ENCODE measurements at places on chromosomes 2 and 18. TPM values are rescaled to one million over a fixed set of nuclear protein-coding genes. Genes with fewer than 3 reads are reported as not detected.

GRCh38 chr2:67243919-67244318, 153.2 kb upstream of the ETAA1 start:
- DNase-seq: no peak

- DNase-seq: no peak
Measured at GRCh38 chr2:73561422-73561821, 80.8 kb downstream of the NAT8 start.

- DNase-seq: no peak
Measured at GRCh38 chr2:160201849-160202539, 1.9 kb upstream of the ITGB6 start.

- DNase-seq: no peak
Measured at GRCh38 chr18:55340998-55341397, 247.0 kb downstream of the TCF4 start.

DNA sequence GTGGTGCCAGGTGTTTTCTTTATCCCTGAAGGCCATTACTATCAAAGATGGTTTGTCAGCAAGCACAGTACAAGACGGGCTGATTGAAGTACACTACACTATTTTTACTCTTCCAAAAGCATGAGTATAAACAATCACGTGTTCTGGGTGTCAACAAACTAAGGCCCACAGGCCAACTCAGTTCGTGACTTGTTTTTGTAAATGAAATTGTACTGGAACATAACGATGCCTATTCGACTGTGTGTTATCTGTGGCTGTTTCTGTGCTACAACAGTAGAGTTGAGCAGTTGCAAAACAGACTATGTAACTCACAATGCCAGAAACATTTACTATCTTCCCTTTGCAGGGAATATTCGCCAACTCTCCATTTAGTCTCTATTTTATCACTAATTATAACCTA, 12.3 kb downstream of the MRPS5 start:
- DNase-seq: no peak

DNA sequence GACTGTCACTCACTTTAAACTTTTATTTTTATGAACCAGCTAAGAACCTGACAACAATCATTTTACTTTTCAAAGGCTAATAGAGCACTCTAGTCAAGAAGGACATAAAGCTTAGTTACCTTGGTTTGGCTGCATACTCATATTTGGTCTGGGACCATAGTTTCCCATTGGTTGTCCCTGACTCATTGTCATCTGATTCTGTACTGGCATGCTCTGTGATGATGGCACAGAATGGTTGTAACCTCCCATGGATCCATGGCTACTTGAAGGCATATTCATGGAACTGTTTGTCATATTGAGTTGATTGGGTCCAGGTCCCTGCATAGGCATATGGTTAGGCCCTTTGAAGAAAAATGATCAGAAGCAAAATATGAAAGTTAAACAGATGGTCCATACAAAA, 37.9 kb downstream of the SS18 start:
- DNase-seq: no peak

DNA sequence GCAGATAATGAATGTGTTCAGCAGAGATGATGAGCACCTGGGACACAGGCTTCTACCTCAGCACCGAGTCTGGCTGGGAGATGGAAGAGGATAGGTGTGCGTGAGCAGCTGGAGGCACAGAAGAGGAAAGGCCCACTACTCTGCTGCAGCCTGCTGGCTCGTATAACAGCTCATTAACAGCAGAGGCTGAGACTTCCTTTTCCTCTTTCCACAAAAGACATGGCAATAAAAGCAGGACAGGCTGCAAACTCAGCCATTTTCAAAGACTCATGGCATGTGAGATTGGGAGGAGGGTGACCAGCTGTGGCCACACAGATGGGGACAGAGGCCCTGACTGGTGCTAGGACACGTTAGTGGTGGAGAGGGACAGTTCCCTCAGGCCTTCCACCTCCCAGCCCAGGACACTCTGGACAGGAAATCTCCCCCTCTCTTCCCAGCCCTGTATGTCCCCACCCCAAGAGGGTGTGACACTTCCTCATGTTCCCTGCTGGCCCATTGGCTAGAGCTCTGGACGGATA, 60.3 kb downstream of the CACNB4 start:
- no peak for DNase-seq

- no peak for DNase-seq
Measured at GRCh38 chr2:145012214-145012670, 492.3 kb upstream of the ZEB2 start.

- DNase-seq: no peak
Measured at GRCh38 chr2:19801367-19802080, 100.3 kb downstream of the TTC32 start.

- DNase-seq: no peak
Measured at GRCh38 chr18:48479531-48479930, 59.3 kb upstream of the CTIF start.

- DNase-seq: no peak
Measured at GRCh38 chr18:53991202-53991601, 233.3 kb downstream of the MBD2 start.

DNA sequence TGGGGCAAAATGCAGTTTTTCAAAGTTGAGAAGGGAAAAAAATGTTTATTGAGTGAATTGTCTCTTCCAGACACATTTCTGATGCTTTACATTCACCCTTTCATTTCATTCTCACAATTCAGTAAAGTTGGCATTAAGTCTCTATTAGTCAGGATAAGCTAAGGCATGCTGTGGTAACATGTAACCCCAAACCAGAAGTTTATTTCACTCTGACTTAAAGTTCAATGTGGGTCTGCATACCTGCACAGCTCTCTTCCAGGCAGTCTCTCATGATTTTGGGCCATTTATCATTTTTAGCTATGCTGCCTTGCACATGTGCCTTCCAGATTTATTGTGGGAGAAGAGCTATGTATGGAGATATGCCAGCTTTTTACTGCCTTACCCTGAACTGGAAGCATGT, 48.0 kb downstream of the DDX18 start:
- DNase-seq: no peak

GRCh38 chr2:218805627-218806026, 23.7 kb downstream of the CYP27A1 start:
- DNase-seq: no peak

DNA sequence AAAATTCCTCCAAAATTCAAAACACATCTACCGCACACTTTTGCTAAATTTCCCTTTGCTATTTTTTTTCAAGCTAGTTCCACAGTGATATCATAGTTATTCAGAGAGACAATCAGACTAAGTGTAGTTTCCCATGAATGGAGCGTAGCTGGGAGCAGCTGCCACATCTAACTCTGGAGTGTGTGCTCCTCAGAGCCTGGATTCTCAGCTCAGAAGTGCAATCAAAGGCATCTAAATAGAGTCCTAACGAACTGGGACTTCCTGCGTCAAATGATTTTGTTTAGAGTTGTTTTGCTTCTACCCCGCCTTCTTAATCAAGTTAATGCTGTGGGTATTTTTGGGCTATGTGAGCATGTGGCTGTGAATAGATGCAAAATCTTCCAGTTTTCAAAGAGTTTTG, 160.3 kb downstream of the TMEM18 start:
- DNase-seq: no peak

DNA sequence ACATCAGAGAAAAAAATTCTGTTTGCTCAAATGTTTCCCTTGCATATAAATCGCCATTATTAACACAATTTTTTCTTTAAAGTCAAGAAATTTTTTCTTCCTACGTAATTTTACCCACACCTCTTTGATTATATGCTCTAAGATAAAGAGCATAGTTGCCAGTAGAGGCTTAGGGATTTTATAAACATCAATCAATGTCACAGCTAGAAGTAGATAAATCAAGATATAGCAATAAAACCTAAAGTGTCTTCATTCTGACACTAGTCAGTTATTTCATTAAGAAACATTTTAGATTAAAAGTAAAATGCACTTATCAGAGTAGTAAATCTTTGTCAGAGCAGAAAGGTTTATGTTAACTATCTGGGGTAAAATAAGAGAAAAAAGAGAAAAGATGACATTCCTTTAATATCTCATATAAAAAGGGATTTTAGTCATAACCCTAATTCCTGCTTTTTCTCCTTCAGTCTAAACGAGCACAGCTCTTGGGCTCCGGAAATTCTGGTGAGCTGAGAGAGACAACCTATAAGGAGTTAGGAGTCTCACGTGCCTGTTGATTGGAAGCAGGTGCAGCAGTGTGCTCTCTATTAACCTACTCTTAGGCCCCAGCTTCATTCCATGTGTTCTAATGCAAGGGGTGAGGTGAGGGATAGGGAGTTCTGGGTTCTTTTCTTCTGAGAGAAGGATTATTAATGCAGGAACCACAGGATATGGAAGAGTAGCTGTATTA, 172.4 kb upstream of the GULP1 start:
- no peak for DNase-seq

DNA sequence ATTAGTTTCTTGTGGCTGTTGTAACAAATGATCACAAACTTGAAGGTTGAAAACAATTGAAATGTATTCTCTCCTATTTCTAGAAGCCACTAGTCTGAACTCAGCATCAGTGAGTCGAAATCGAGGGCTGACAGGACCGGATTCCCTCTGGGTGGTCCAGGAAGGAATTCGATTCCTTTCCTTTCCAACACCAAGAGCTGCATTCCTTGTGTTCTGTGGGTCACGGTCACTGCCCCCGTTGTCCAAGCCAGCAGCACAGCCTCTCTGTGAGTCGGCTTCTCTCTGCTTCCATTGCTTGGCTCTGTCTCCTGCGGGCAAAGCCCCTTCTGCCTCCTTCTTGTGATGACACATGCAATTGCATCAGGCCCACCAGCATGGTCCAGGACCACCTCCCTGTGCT, 67.3 kb downstream of the SMIM21 start:
- DNase-seq: no peak

GRCh38 chr2:60515721-60516226, 37.7 kb downstream of the BCL11A start:
- no peak for DNase-seq

- no peak for DNase-seq
Measured at GRCh38 chr2:31248139-31248538, 14.2 kb downstream of the EHD3 start.

- no peak for DNase-seq
Measured at GRCh38 chr2:106201661-106202060, 7.6 kb upstream of the UXS1 start.

GRCh38 chr2:158315000-158315399, 141.6 kb downstream of the CCDC148 start:
- no peak for DNase-seq

- DNase-seq: no peak
Measured at GRCh38 chr18:50619861-50620275, 60.0 kb downstream of the MAPK4 start.

DNA sequence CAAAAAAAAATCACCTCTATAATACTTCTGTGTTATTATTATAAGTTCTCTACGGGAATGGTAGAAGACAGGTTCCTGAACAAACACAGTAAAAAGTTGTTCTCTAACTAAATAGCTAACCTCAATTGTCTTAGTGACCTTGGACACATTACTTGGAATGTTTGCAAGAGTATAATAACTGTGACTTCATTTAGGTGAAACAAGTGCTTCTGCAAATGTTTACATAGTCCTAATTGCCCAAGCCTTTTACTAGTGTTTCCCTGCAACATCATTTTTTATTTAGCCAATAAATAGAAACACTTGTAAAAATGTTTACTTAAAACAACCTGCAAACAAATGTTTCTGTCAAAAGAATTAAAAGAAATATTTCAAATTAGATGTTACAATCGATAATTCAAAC, 9.9 kb downstream of the PLEKHM3 start:
- DNase-seq: no peak

DNA sequence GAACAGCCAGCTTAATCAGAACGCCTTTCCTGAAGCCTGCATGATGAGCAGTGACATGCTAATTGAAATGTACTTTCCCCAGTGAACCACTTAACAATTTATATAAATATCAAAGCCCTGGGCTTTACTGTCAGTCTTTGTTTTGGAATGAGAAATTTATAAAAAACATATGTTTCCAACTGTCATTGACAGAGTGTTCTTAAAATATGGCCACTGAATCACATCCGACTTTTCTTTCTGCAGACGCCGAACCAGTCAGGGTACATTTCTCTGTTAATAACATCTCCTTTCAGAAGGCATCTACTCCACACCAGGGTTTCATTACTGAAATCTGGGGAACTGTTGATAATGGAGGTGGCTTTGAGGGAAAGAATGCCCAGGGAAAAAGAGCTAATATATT, 343.7 kb downstream of the INSIG2 start:
- no peak for DNase-seq

GRCh38 chr2:231364961-231365810, 30.3 kb upstream of the B3GNT7 start:
- no peak for DNase-seq

DNA sequence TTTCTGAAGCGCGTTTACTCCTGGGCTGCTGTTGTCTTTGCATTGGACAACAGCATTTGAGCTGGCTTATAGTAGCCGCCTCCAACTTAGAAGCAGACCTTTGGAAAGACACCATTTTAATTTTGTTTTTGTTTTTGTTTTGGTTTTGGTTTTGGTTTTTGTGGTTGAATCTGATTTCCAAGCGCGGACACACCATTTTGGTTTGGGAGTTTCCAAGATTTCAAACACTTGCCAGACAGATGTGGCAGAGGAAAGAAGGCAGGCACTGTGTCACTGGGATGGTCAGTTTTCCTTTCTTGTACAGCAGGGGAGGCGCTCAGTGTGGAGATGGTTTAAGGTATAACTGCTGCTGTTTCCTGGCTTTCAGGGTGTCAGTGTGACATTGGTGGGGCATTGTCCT, 126.8 kb downstream of the LAMA3 start:
- DNase-seq: no peak

RNF144A gene
- total RNA-seq: 17.3 TPM

DSG2 gene
- 0.05 TPM for total RNA-seq

INO80D gene
- total RNA-seq: 63.9 TPM

IMPACT gene
- total RNA-seq: 8.4 TPM

MYOM1 gene
- total RNA-seq: 5.8 TPM

CD8A gene
- total RNA-seq: 208 TPM

TP53I3 gene
- total RNA-seq: 2.0 TPM

L3MBTL4 gene
- 34.2 TPM for total RNA-seq

NCL gene
- 529 TPM for total RNA-seq

ERFE gene
- total RNA-seq: 4.8 TPM

SLC25A52 gene
- 1.1 TPM for total RNA-seq

G6PC2 gene
- total RNA-seq: not detected

EML6 gene
- 1.7 TPM for total RNA-seq
